ENCODE measurements at places on chromosomes 1 and 21.

- no peak for DNase-seq
Observed at GRCh38 chr1:20619999-20620398, 13.3 kb upstream of the PINK1 start.

- no peak for DNase-seq
Observed at GRCh38 chr1:154206196-154206595, at the start of gene CFAP141. Gene CFAP141, minus strand, starts transcription at chr1:154206333. Its CDS starts 26 bp downstream, at chr1:154206307.

- DNase-seq, result no peak
Observed at GRCh38 chr1:246875041-246876026, 56.4 kb downstream of the AHCTF1 start.

GRCh38 chr1:42340093-42340492 lies 5.1 kb upstream of the FOXJ3 start:
- no peak for DNase-seq

GRCh38 chr1:63828322-63829044 lies 54.7 kb downstream of the ROR1 start:
- no peak for DNase-seq

GRCh38 chr1:201602413-201603265 lies 63.7 kb downstream of the NAV1 start:
- no peak for DNase-seq

DNA sequence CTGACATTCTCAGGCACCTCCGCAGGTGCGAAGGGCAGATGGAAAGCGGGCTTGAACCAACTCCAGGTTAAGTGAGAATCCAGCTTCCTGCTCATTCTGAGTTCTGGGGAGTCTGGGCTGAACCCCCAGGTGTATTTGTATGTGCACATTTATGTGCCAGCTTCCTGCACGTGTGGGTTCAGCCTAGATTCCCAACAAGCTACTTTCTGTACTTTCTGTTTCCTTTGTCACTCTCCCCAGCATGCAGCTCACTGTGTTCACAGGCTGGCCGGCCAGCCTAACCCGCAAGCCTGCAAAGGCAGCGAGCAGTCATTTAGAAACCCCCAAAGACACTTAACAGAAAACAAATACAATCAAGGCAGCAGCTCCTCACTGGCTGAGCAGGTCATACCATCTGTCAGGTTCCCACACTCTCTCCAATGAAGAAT lies 1.3 kb upstream of the IL19 start:
- no peak for DNase-seq
